ENCODE measurements at places on chromosomes 3 and 15.
A peak's percentile ranks its signal among the peaks of the same experiment; 100 is the strongest.

DNA sequence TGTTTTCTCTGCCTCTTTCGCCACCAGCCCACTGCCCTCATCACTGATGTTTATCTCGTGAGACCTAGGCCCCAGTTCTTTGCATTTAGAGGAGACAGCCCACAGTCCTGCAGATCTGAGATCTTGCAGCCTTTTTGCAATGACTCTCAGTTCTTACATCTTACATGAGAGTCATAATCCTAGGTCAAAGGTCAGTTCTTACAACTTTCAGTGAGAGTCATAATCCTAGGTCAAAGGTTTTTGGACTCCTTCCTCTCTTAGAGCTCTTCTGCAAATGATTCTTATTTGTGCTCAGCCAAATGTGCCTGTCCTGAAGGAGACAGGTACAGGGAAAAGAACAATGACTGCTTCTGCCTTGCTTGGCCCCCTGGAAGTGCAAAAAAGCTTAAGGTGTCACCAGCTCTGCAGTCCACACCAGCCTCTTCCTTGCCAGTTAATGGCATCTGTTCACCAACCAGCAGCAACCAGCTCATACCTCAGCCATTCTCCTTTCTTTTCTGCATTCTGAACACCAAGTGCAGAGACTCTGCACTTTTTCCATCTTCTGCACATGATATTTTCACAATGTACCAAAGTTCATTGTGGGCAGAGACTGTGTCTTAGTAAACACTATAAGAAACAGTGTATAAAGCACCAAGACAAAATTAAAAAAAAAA, 67.1 kb downstream of the ABHD5 start:
- DNase-seq = no peak

GRCh38 chr3:15268033-15268631, 62.1 kb downstream of the CAPN7 start:
- DNase-seq = peak; percentile 94

DNA sequence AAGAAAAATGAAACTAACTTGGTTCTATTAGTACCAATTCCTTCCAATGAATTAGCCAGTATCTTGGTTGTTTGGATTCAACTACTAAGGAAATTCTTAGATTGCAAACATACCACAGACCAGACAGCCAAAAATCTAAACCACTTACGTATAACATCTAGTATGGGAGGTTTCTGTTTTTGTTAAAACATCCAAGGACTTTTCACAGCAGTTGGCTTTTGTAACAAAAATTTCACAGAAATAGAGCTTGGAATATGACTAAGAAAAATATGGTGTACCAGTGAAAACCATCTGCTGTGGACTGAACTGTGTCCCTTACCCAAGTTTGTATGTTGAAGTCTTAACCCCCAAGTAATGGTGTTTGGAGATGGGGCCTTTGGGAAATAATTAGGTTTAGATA, 199.2 kb downstream of the OTOL1 start:
- DNase-seq = no peak

- no peak for DNase-seq
These were observed 86.9 kb downstream of the DCLK3 start for GRCh38 chr3:36677331-36678007.

All from natural killer cell (primary cell).